ENCODE measurements at places on chromosomes 1 and 21.

DNA sequence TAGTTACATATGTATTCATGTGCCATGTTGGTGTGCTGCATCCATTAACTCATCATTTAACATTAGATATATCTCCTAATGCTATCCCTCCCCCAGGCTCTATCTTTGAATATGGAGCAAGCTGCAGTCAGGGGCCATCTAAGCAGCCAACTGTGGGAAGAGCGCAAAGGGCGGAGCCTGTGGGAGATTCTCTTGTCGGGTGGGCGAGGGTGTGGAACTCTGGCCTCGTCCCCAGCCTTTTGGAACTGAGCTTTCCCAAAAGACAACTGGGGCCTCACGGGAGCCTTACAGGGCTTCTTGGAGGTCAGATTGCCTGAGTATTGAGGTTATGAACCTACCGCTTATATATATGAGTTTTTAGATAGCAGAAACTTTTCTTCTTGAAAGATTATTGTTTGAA is 117.2 kb downstream of the HHAT start:
- no peak for DNase-seq

- DNase-seq = no peak
Measured at GRCh38 chr1:40042341-40042740, 1.8 kb downstream of the CAP1 start.

DNA sequence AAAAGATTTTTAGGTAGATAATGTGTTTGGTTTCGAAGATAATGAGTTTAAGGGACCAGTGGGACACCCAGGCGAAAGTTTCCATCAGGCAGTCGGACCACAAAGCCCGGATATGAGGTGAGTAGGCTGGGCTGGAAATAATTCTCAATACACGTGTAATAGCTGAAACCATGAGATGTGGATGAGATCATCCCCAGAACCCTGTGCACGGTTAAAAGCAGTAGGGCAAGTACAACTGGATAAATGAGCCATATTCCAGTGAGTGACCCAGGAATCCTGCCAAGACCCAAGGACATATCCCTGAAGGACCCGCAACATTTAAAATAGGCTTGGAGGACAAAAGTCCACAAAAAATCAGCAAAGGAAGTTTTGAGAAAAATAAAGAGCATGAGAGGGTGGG is 21.5 kb upstream of the NHLH2 start:
- DNase-seq = no peak

- no peak for DNase-seq
Measured at GRCh38 chr1:74426208-74426937, 86.0 kb downstream of the LRRC53 start.

DNA sequence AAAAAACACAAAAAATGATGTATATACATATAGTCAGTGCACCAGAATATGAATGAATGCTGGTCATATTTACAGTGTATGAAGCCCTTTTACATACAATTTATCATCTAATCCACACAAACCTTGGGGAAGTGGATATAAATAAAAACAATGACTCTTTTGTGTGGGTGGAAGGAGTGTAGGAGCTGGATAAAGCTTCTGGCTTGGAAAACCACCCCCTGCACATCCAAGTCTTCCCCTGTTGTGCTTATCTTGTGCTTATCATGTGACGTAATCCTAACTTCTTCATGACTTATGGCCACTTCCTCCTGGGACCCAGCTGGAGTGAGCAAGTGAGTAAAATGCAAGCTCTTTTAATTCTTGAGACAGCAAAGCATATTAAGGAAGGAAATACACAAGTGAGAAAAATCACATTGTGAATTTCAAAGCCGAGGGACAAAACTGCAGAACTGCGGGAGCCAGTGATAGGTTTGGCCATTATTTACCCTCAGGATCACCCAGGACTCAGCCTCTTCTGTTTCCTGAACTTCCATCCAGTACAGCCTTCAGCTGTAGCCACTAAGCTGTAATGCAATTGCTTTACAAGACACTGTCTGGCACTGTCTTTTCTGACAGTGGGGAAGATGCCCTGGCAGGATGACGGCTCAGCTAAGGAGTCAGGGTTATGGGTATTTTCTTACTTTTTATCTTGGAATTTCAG is 104.0 kb upstream of the PPM1J start:
- no peak for DNase-seq

DNA sequence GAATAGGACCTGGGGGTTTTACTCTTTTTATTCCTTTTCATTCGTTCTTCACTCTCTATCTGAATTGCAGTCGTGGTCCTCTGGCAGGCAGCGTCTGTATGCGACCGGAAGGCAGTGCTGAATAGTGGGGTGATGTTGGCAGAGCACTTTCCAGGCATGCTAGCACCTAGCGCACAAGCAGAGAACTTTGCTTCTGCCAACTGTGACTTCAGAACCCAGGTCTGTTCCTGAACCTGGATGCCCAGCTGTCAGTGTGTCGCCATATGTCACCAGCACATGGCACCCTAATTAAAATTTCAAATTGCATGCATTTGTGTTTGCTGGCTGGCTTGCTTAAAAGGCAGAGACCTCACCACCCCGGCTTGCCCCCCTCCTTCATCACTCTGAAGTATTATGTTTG is 116.2 kb downstream of the NFIA start:
- no peak for DNase-seq

GRCh38 chr1:245686446-245687030 is 531.8 kb downstream of the KIF26B start:
- no peak for DNase-seq

DNA sequence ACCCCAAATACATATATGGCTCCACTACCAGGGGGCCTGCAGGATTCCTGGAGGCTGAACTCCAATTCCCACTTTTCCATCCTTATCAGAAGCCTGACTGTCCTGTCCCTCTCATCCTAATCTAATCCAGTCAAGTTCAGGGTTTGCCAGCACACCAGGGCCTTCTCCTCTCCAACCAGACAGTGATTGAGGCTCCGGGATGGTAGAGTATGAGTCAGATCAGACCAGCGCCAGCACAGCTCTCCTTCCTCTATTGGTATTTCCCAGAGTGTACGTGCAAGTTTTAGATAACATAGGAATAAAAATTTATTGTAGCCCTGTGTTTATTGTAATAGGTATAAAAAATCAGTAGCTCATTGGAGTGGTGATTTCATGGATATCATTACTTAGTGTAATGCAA is 24.5 kb upstream of the RCSD1 start:
- no peak for DNase-seq

DNA sequence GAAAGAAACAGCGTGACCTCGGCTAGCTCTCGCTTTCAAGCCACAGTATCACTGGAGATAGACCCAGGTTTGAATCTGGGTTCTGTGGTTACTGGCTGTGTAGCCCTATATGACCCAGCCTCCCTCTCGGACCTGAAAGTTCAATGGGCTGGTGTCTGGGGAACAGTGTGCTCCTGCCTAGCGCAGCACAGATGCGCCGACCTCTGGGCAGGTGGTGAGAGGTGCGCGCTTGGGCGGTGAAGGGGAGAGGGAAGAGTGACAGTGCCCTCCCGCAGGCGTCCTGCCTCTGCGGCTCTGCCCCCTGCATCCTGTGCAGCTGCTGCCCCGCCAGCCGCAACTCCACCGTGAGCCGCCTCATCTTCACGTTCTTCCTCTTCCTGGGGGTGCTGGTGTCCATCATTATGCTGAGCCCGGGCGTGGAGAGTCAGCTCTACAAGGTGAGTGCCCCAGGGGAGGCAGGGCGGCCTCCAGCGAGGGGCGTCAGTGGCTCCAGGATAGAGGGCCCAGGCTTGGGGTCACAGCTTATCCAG is 10.5 kb downstream of the SERINC2 start:
- DNase-seq = no peak

DNA sequence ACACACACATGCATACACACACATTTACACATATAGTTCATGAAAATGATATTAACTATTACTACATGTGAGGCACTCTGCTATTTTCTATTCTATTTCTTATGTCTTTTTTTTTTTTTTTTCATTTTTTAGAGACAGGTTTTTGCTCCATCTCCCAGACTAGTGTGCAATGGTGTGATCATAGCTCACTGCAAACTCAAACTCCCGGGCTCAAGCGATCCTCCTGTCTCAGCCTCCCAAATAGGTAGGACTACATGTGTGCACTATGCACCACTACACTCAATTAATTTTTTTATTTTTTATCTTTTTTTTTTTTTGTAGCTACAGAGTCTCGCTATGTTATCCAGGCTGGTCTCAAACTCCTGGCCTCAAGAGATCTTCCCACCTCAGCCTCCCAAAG is 48.8 kb upstream of the RAB4A start:
- DNase-seq = no peak

DNA sequence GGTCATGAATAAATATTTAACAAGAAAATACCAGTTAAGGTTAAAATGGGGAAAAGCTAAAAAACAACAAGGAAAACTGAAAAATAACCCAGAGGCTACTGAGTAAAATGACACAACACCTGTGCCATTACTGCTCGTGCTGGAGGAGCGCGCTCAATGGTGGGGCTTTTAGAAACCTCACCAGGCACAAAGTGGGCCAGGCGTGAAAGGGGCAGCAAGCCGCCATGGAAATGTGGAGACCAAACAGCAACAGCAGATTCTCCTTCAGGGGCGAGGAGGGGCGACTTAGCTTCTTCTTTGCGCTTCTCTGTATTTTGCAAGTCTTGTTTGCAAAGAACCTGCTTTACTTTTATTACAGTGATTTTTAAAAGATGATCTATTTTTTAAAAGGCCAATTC is 18.9 kb upstream of the SPATC1L start:
- DNase-seq = no peak

DNA sequence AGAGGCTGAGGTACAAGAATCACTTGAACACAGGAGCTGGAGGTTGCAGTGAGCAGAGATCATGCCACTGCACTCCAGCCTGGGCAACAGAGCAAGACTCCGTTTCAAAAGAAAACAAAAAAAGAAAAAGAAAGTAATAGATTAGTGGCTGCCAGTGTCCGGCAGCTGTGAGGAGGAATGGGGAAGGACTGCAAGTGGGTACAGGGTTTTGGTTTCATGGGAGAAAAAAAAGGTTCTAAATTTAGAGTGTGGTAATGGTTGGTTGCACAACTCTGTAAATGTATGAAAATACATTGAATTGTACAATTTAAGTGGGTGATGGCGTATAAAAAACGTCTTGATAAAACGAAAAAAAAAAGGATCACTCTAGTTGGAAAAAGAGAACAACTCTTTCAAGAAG is 6.7 kb downstream of the TAF1A start:
- no peak for DNase-seq

GRCh38 chr21:41869771-41870170 is 9.4 kb downstream of the PRDM15 start:
- no peak for DNase-seq

- no peak for DNase-seq
Measured at GRCh38 chr1:19154876-19155275, 55.2 kb downstream of the UBR4 start.

DNA sequence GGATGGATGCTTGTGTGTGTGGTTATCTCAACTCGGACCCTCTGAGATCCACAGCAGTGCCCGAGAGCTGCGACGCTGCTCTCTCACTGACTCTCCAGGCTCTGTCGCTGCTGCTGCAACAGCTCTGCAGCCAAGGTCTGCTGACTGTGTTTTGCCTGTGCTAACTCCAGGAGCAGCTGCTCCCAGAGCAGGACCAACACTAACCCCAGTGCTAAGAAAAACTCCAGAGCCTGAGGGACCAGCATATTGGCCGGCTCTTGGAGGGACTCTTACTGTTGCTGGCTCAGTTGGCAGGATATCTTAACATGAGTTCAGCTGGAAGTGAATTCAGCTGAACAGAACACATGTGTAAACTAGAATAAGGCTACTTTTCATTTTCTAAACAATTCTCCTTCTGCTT is 4.4 kb downstream of the LCE2C start:
- no peak for DNase-seq

Measured in CD4-positive, alpha-beta T cell treated with Interleukin-17A for 4 hours (primary cell).